ENCODE measurements at places on chromosomes 16 and 17.

- DNase-seq = peak; percentile 20
Observed at GRCh38 chr17:58513965-58514769, at the start of gene MTMR4. Gene MTMR4 (minus strand): TSS chr17:58514638. CDS start chr17:58514407, 231 bp downstream.

DNA sequence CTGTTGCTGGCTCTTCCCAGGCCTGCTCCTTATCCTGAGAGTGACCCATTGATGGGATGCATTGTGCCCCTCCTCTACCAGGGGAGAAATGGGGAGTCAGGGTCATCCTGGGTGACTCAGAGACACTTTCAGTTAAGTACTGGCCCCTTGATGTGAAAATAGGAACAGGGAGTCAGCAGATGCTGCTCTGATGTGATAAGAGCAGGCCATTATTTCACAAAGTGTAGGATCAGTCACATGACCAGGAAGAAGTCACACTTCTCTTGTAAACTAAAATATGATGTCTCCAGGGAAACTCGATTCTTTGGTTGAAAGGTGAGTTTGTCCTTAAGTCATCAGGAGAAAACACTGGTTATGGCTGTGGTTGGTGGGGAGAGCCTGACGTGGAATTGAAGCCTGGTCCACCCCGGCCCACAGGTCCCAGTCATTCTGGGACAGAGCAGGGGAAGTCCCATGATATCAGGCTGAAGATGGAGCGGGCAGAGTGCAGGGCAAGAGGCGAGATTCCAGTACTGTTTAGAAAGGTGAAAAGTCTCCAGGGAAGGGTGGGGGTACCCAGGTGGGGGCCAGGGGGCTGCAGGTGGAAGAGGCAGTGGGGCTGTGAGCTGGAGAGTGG is 88.6 kb upstream of the NLRP1 start:
- DNase-seq = no peak

GRCh38 chr16:7137560-7138330 is 194.9 kb upstream of the RBFOX1 start:
- no peak for DNase-seq

DNA sequence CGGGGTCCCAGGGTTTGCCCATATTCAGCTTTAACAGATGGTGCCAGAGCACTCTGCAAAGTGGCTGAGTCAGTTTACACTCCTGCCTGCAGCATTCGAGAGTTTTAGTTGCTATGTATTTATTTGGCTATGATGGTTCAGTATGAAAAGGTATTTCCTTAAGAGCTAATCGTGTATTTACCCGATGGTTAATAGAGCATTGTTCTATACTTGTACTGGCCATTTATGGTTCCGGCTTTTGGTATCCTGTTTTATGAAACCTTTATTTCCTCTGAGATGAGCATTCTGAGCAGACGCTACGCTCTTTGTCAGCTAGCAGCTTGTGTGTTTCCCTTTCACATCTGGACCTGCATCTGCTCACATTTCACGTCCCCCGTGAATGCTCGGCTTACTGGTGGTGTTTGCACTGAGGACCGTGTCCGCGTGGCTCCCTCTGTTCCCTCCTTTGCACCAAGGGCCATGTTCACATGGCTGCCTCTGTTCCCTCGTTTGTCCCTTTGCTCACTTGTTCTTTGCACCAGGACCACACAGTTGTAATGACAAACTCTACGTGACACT is 149.1 kb upstream of the CHMP6 start:
- DNase-seq = no peak

- DNase-seq = no peak
Observed at GRCh38 chr16:62272035-62272434, 235.8 kb upstream of the CDH8 start.

GRCh38 chr16:88879788-88880055 is 13.3 kb upstream of the PABPN1L start:
- DNase-seq = no peak

DNA sequence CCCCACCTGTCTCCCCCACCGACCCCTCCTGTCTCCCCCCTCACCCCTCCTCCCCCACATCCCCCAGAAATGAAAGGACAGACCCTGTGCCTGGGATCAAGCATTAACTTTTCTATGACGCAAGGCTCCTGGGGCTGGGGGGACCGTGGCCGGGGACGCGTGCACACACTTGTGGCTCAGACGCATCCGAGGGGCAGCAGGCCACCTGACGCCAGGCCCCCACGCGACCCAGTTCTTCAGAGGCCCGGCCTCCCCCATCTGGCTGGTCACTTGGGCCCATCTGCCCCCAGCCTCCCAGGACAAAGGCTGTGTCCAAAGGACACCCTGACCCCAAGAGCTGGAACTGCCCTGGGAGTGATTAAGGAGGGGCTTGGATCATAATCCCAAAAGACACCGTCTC is 14.0 kb upstream of the PVALEF start:
- no peak for DNase-seq
